Panc1 (cell line): ENCODE measurements at places on chromosomes 13 and 19. TPM values are rescaled to one million over a fixed set of nuclear protein-coding genes. Genes with fewer than 3 reads are reported as not detected.

DNA sequence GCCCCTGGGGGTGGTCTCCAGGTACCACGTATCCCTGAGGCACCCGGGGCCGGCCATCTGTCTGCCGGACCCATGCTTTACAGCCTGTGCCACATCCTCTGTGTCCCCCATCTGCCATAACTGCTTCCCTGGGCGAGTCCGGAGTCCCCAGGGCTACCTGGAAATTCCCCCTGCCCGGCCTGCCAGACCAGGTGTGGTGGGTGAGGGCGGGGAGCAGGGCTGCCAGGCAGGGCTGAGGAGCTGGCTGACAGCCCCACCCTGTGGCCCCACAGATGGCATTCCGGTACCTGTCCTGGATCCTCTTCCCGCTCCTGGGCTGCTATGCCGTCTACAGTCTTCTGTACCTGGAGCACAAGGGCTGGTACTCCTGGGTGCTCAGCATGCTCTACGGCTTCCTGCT lies 10.3 kb upstream of the RELB start:
- no peaks in the 10 kb centered on the region for H3K27me3 ChIP-seq
- no peaks in the 10 kb centered on the region for H3K4me1 ChIP-seq
- no peak overlapping the region for H3K27ac ChIP-seq
- DNase-seq = no peak
- H3K4me3 ChIP-seq = no peak overlapping the region
- H3K36me3 ChIP-seq = no peaks in the 10 kb centered on the region

DNA sequence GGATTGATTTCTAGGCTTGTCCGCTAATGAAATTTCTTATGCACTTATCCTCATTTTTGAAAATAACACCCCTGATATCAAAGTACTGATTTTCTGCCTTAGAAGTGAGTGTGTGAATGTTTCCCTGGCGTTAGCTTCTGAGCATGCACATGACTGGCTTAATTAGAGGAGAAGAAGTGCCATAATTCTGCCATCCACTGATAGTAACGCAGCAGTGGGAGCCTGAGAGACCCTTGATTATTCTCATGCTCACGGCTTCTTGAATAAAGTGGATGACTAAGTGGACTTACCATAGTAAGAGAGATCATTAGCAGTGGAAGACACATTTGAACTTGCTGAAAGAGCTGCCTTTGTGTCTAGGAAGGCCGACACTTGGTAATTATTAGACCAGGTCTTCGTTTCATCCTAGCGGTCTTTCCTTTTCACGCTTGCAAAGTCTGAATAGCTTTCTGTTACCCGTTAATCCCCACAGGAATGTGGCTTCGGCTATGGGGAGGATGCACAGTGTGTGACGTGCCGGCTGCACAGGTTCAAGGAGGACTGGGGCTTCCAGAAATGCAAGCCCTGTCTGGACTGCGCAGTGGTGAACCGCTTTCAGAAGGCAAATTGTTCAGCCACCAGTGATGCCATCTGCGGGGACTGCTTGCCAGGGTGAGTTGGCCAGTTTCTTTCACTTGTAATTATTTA lies 45.3 kb downstream of the TNFRSF19 start:
- H3K27me3 ChIP-seq = no peaks in the 10 kb centered on the region; the same call in 1 of the 2 replicates
- no peak for DNase-seq
- H3K36me3 ChIP-seq = no peaks in the 10 kb centered on the region
- no peak overlapping the region for H3K27ac ChIP-seq
- H3K4me3 ChIP-seq = no peak overlapping the region

GRCh38 chr13:75137911-75138571 lies 343.9 kb downstream of the TBC1D4 start:
- H3K27me3 ChIP-seq = no peaks in the 10 kb centered on the region
- no peak overlapping the region for H3K4me3 ChIP-seq
- H3K27ac ChIP-seq = no peak overlapping the region
- no peaks in the 10 kb centered on the region for H3K4me1 ChIP-seq
- H3K36me3 ChIP-seq = no peaks in the 10 kb centered on the region

- no peak overlapping the region for H3K27ac ChIP-seq
- no peaks in the 10 kb centered on the region for H3K27me3 ChIP-seq
- H3K36me3 ChIP-seq = no peaks in the 10 kb centered on the region
- H3K4me3 ChIP-seq = no peak overlapping the region
- DNase-seq = no peak
- peaks cover 23% of the 10 kb centered on the region for H3K4me1 ChIP-seq
Observed at GRCh38 chr19:5957170-5957569, 20.8 kb downstream of the RANBP3 start.

DNA sequence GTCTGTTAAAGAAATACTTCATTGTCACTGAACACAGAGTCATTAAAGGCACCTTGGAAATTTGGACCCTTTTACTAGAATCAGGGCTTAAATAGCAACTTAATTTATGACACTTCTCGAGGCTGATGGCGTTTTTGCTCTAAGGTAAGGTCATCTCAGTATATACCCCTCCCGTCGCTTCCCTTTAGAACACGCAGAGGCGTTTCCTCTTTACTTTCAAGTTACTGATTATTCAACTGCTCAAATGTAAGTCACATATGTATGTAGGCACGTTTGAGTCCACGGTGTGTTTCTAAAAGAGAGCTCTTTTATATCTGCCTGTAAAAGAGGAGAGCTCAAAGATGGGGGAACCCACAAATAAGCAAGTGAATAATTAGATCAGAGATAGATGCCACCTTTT lies 181.5 kb downstream of the TSHZ3 start:
- H3K36me3 ChIP-seq = no peaks in the 10 kb centered on the region
- no peaks in the 10 kb centered on the region for H3K27me3 ChIP-seq
- H3K4me1 ChIP-seq = no peaks in the 10 kb centered on the region

DNA sequence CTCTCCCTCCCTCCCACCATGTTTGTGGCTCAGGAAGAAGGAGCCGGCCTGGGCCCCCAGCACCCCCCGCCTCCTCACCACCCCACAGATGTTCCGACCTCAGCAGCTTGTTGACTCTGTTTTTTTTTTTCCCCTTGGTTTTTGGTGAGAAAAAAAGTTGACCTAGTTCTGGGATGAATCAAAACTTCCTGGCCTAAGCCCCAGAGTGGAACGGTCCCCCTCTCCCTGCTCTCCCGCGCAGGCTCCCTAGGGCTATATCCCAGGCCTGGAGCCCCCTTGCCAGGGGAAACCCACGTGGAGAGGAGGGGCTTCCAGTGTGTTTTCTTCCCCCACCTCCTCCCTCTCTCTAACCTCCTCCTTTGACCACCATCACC lies 4.0 kb downstream of the COL5A3 start:
- H3K27me3 ChIP-seq = peaks cover 6% of the 10 kb centered on the region; the same call in 1 of the 2 replicates
- H3K27ac ChIP-seq = no peak overlapping the region
- no peaks in the 10 kb centered on the region for H3K36me3 ChIP-seq

DNA sequence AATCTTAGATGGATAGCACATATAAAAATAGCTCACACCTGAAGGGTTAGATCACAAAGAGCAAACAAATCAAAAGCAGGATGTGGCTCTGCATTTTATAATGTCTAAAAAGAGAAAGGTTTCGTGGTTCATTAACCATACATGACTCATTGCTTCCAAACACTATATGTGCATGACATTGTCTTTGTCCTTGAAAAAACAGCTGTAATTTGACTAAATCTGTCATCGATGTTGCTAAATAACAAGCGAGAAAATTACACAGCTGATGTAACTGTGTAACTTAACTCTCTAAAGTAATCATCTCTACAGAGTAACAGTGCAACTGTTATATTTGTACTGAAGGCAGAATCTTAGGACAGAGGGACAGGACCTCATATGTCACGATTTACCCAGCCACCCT lies 383.1 kb upstream of the GPC6 start:
- no peak for DNase-seq
- no peaks in the 10 kb centered on the region for H3K36me3 ChIP-seq
- H3K27me3 ChIP-seq = no peaks in the 10 kb centered on the region

GRCh38 chr19:4988770-4989251 lies 19.9 kb downstream of the KDM4B start:
- no peaks in the 10 kb centered on the region for H3K4me1 ChIP-seq
- no peak overlapping the region for H3K27ac ChIP-seq
- no peaks in the 10 kb centered on the region for H3K36me3 ChIP-seq
- no peak overlapping the region for H3K4me3 ChIP-seq

- no peaks in the 10 kb centered on the region for H3K27me3 ChIP-seq
- H3K4me3 ChIP-seq = no peak overlapping the region
- H3K27ac ChIP-seq = no peak overlapping the region
- no peaks in the 10 kb centered on the region for H3K36me3 ChIP-seq
- DNase-seq = no peak
Observed at GRCh38 chr19:41159881-41160280, 33.1 kb upstream of the CYP2S1 start.

- no peak overlapping the region for H3K4me3 ChIP-seq
- no peak overlapping the region for H3K27ac ChIP-seq
- no peaks in the 10 kb centered on the region for H3K4me1 ChIP-seq
- no peak for DNase-seq
- H3K27me3 ChIP-seq = no peaks in the 10 kb centered on the region
- H3K36me3 ChIP-seq = no peaks in the 10 kb centered on the region
Observed at GRCh38 chr13:81138353-81138980, 797.5 kb upstream of the SPRY2 start.

GRCh38 chr13:21008026-21008425 lies 53.4 kb downstream of the LATS2 start:
- peaks cover 10% of the 10 kb centered on the region for H3K4me1 ChIP-seq
- H3K27ac ChIP-seq = no peak overlapping the region
- no peaks in the 10 kb centered on the region for H3K27me3 ChIP-seq
- no peaks in the 10 kb centered on the region for H3K36me3 ChIP-seq

DNA sequence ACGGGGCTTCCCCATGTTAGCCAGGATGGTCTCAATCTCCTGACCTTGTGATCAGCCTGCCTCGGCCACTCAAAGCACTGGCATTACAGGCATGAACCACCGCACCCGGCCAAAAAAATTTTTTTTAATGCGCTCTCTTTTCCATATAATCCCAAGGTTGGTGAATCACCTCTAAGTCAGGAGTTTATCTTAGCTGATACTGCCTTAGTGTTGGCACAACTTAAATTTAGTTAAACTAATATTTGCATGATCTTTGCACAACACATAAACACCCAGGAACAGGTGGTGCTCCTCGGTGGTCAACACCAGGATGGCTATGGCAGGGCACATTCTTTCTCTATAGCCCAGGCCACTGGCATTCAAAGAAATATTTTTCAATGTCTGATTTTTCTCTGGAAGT lies 24.1 kb upstream of the PSG7 start:
- no peaks in the 10 kb centered on the region for H3K27me3 ChIP-seq
- H3K4me1 ChIP-seq = no peaks in the 10 kb centered on the region
- H3K4me3 ChIP-seq = no peak overlapping the region
- DNase-seq = no peak

DNA sequence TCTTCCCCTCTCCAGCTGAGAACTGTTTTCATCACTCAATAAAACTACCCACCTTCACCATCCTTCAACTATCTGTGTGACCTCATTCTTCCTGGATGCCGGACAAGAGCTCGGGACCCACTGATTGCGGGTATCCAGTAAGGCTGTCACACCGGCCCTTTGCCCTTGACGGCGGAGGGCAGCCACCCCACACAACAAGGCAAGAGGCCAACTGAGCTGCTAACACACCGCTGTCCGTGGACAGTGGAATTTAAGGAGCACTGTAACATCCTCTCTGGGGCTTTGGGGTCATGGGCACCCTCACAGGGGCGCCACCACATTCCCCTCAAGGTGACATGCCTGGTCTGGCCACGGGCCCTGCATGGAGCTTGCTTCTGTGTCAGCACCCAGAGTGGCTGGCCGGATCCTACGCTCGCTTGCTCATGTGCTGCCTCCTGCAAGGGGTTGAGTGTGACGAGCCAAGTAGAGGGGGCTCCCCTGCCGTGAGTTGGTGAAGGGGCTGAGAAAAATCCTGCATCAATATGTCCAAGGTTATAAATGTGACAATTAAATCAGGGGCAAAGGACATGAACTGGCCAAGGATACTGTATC lies 31.4 kb downstream of the LHFPL6 start:
- H3K4me3 ChIP-seq = no peak overlapping the region
- H3K36me3 ChIP-seq = no peaks in the 10 kb centered on the region
- no peak overlapping the region for H3K27ac ChIP-seq
- no peak for DNase-seq

DNA sequence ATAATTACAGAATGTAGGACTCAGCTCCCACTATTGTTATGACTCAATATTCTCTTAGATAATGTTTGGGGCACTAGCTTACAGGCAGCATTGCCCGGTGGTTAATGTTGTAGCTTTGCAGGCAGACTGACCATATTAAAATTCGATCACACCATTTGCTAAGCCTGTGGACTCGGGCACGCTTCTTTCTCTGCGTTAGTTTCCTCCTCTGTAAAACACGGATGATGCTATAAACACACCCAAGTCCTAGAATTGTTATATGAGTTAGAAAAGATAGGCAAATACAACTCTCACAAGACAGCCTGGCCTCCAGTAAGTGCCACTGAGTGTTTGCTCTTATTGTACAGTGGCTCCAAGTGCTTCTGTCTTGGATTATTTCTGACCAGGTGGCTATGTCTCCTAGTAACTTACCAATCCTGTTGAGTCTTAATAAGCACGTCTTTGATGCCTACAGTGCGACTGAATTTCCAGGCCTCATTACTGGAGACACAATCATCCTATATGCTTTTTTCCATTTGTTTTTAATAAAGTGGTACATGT lies 50.0 kb upstream of the ALOX5AP start:
- H3K4me1 ChIP-seq = peaks cover 18% of the 10 kb centered on the region
- H3K36me3 ChIP-seq = no peaks in the 10 kb centered on the region
- H3K27me3 ChIP-seq = no peaks in the 10 kb centered on the region

DNA sequence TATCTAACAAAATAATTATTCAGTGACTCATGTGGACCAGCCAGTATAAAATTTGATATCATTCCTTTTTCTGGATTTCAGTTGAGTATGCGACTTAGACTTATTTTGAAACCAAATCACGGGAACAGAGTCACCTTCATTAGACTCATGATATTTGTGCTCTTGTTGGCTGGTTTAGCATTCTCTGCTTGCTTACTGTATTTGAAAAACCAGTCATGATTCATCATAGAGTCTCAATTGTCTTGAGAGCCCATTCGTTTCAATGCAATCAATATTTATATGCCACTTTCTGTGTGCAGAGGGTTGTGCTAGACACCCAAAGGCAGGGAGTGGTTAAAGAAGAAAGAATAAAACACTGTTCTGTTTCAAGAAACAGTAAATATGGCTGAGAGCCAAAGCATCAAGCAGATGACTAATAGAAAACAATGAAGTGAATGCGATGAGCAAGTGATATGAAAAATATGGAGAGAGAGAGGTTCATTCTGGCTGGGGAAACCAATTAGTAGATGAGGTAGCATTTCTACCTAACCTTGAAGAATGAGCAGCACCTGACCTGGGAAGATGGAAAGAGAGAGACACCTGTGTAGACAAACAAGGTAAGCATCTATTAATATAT lies 99.6 kb upstream of the MBNL2 start:
- no peak for DNase-seq
- peak overlapping the region; percentile 96 for H3K27ac ChIP-seq
- H3K36me3 ChIP-seq = no peaks in the 10 kb centered on the region
- no peak overlapping the region for H3K4me3 ChIP-seq
- H3K27me3 ChIP-seq = no peaks in the 10 kb centered on the region

GRCh38 chr13:104597546-104598180 lies 1531.4 kb upstream of the SLC10A2 start:
- no peaks in the 10 kb centered on the region for H3K36me3 ChIP-seq
- no peak overlapping the region for H3K27ac ChIP-seq
- no peaks in the 10 kb centered on the region for H3K4me1 ChIP-seq
- no peak overlapping the region for H3K4me3 ChIP-seq

Gene ZNF442
- total RNA-seq = 2.5 TPM

Gene WASF3
- 20.2 TPM for total RNA-seq

Gene CLEC11A
- not detected for total RNA-seq

Gene PALM3
- total RNA-seq = 0.54 TPM

Gene KLK1
- 0.31 TPM for total RNA-seq

Gene RNF6
- 38.0 TPM for total RNA-seq
